ENCODE measurements at places on chromosomes 3 and 15.

- no peak for DNase-seq
Measured at GRCh38 chr3:128591738-128592426, 58.7 kb downstream of the RPN1 start.

DNA sequence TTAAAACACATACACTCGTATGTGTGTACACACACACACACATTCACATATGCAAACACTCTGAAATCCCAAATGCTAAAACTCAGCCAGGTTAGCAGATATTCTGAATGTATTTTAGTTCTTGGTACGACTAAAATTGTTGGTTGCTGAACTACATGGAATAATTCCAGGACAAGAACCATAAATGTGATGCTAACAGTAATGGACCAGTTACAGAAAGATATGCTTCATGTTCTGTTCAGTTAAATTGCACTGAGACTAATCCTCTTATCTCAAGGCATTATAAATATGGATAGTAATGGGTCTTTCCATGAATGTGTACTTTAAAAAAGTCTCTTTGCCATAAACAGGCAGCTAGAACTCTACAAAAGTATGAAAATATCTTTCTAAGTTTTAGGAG, 113.3 kb downstream of the FRMD4B start:
- no peak for DNase-seq

GRCh38 chr15:71362987-71363968, 248.0 kb downstream of the THSD4 start:
- DNase-seq = no peak

GRCh38 chr15:98321896-98322295, 326.4 kb upstream of the IGF1R start:
- DNase-seq = no peak

DNA sequence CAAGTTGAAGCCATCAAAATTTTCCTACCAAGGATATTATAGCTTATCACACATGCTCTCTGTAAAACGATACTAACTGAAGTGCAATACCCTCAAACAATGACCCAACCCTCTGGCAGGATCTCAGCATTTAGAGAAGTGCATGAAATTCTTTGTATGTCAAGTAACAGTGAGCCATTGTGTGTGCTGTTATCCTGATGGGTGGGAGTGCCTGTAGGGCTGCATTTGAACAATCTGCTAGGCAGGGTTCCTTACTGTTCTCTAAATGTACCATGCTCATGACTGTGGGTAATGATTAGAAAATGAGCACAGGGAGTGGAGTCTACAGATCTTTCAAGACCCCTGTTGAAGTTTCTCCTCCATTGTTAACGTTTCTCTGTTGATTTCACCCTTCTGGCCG, 398.1 kb downstream of the NSUN3 start:
- DNase-seq = no peak

GRCh38 chr15:77784361-77785292, 151.9 kb upstream of the LINGO1 start:
- DNase-seq = no peak

DNA sequence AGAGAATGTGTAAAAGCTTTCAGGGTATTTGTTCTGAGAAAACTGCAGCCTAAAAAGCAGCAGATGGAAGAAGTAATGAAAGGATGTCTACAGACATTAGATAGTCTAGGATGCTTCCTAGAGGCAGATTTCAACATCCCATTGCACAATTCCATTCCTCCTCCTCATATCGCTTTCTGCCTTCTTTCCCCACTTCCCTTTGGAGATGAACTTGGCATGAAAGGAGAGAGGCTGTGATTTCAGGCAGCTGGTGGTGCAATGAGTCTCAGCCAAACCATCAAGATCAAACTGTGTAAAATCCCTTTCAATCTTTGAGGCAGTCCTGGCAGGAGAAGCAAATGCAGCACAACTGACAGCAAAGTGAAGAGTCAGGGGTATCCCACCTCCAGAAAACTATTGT, 438.7 kb upstream of the KCNMB2 start:
- no peak for DNase-seq

DNA sequence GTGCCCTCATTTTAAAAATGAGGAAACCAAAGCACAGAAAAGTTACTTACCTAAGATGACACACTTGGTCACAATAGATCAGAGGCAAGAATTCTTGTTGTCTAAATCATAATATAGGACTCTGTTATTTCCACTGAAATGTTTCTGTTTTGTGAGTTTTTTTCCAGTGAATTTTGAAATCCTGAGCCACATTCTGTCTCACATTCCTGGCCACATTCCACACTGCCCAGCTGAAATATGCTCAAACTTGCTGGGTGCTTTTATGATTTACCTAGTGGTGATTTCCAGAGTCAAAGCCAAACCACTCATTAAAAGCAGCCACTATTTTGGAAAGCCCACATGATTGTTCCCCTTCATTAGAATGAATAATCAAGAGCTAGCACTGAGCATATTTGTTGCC, 82.3 kb upstream of the NPHP3 start:
- no peak for DNase-seq

GRCh38 chr3:50392101-50392715, 32.9 kb upstream of the TMEM115 start:
- no peak for DNase-seq

DNA sequence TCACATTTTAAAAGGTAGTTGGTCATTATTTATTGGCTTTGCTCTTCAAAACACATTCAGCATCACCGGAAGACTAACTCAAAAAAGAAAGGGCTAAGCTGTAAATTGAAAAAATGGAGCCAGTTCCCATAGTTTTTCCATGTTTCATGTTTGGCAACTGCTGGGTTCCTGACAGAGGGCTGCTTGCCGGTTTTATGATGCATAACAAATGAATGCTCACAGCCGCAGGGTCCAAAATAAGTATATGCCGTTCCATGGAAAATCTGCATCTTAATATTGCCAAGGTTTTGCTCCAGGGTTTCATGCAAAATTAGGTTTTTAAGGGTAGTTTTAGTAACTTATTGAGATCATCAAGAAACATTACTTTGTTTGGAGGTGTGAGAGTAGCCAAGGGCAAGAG, 15.8 kb downstream of the SLC12A1 start:
- DNase-seq = peak; percentile 25

- DNase-seq = no peak
Measured at GRCh38 chr3:84946240-84946639, 12.5 kb upstream of the CADM2 start.

DNA sequence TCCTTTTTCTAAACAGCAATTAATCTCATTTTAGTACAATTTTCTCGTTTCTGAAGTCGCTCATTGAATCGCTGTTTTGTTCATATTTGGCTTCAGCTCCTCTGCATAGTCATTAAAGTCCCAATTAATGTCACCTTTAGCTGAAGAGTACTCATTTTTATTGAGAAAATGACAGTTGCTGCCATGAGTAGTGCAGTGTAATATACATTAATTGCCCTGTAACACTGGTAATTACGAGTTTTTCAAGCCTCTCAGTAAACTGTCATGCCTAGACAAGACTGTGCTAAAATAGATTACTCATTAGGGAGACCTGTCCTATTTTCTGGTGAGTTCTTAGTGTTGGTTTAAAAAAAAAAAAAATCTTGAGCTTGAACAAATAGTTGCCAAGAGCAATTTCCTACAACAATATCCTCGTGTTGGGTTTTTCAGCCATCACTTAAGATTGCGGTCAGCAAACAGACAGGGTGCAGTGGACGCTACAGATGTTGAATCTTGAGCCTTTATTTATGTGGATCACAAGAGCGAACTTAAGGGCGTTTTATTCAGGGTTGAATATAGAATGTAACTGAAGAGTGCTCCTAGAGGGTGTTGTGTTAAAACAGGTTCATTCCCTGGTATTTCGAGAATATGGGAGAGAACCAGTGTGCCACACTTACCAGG, 176.0 kb downstream of the CDIN1 start:
- no peak for DNase-seq

DNA sequence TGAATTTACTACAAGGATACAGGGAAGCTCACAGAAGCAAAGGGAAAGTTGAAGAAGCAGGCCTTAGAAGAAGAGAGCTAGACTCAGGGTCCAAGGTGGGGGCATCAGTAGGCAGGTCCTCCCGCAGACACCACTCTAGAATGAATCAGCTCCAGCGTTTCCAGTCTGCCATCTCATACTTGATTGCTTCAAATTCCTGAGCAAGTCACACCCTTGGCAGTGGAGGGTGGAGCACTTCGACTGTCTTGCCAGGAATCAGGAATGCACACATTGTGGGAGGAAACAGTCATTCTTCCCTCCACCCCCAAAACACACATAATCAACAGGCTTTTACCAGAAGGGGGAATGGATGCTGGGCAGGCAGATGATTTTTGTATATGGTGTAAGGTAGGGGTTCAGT, 78.5 kb downstream of the CHCHD6 start:
- no peak for DNase-seq

GRCh38 chr3:63365671-63366070, 87.6 kb downstream of the SYNPR start:
- no peak for DNase-seq

DNA sequence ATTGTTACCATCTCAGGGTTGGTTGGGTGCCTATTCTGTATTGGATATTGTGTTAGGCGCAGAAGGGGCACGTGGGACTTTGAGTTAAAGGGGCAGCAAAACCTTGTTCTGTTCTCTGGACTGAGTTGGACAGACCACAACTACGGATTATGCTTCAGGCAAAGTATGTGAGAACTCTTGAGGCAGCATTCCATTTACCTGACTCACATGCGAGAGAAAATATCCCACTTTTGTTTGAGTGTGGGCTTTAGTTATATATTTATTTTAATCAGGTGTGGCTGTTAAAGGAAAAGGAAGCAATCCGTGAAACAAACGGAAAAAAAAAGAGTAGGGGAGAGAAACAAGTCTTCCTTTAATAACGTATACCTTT, 627 bp upstream of the PLS1 start:
- no peak for DNase-seq

GRCh38 chr3:55330756-55331155, 156.3 kb downstream of the WNT5A start:
- DNase-seq = no peak

- no peak for DNase-seq
Measured at GRCh38 chr3:188287762-188288505, 134.0 kb downstream of the LPP start.

GRCh38 chr3:197137751-197138150, 108.1 kb upstream of the MELTF start:
- no peak for DNase-seq

DNA sequence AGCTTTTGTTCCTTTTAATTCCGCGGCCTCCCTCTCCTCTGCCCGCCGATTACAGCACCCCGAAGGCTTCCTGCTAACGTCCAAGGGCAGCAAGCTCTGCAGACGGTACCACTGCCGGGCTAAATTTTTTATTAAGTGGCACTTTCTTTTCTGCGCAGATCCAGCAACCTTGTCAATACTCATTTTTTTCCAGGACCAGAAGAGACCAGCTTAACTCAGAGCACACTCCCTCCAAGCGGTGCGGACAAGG, 542 bp upstream of the MEIS2 start:
- no peak for DNase-seq

DNA sequence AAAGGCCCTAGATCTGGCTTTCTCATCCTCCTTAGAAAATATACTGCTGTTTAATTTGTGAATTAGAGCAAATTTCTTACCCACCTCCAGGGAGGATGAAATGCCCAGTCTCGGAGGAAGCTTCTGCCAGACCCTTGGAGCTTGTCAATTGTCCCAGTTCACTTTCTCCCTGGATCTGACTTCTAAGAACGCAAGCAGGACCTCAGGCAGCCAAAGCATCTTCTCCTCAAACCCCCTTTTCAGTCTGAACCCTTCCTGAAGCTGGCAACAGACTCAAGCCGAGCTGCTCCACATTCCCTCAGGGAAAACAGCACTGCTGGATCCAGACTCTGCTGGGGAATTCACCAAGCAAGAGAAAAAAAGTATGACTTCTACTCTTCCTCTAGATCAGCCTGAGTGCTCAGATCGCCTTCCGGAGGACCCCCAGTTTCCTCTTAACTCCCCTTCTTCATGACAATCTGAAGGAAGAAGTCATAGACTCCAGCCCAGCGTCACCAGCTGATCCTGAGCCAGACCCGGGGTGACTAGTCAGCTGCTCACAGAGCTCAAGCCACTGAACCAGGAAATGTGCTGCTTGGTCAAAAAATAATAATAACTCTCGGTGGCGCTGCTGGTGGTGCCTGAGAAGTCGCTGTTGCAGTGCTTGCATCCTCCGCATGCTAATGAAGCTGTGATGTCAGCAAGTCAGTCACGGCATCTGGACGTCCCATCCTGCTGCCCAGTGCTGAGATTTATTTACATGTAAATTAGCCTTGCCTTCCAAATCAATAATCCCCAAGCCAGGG, at the start of gene PRICKLE2:
PRICKLE2 (minus strand) TSS at position 641 of the 785 bp plus-strand sequence. CDS start 26,539 bp downstream, outside the sequence.
- peak; percentile 75 for DNase-seq

DNA sequence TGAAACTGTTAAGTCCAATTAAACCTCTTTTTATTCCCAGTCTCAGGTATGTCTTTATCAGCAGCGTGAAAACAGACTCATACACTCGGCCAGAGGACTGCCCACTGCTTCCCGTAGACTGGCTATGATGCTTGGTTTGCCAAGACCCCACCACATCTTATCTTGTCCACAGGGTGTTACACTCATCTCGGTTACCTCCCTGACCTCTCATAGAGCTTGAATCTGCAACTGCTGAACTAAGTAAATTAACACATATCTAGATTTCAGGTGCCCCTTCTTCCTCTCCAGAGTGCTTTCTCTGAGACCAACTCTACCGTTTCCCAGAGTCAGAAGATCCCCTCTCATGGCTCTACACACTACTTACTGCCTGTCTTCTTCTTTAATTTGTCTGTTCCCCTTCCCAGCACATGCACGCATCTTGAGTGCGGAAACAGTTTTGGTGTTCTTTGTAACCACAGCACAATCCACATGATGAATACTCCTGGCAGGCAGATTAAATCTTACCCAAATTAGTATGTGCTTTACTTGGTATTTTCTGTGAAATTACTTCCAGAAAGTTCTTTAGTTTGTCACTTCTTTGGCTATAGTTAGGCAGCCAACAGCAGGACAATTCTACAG, 49.7 kb downstream of the CD200 start:
- no peak for DNase-seq

GRCh38 chr3:21062831-21063294, 688.1 kb downstream of the ZNF385D start:
- DNase-seq = no peak

DNA sequence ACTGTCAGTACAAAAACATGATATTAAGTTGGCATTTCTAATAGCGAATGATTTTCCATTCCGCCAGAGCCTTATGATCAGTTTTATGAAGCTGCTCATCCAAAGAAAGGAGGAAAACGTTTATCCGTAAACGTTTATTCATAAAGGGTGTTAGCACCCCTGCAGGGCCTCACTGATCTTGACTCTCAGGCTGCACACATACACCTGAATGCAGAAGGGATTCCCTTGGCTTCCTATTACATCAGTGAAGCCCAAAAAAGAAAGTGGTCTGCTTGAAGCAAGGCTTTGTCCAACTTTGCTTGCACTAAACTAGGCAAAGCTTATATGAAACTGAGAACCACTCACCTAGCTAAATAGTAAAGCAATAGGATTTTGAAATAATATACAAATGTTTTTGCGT, 659.5 kb upstream of the CADM2 start:
- DNase-seq = no peak

GRCh38 chr15:43243020-43243645, 22.3 kb upstream of the EPB42 start:
- no peak for DNase-seq

DNA sequence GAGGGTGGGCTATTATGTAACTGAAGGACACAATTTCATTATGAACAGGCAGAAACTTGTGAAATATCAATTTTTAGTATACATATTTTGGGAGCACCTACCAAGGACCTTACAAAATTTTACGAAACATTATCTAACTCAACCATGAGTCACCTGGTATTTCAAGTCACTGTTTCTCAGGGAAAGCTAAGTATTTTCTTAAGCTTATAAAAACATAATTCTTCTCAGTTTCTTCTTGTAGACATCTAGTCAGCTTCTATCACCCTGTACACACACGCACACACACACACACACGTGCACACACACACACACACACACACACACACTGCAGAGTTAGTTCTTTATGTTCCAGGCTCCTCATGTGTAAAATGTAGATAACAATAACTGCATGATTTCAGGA, 658.3 kb downstream of the TUSC7 start:
- no peak for DNase-seq
